ENCODE measurements at places on chromosomes 13 and 19.

- DNase-seq, result no peak
Measured at GRCh38 chr19:14434543-14435319, 1.6 kb downstream of the PKN1 start.

DNA sequence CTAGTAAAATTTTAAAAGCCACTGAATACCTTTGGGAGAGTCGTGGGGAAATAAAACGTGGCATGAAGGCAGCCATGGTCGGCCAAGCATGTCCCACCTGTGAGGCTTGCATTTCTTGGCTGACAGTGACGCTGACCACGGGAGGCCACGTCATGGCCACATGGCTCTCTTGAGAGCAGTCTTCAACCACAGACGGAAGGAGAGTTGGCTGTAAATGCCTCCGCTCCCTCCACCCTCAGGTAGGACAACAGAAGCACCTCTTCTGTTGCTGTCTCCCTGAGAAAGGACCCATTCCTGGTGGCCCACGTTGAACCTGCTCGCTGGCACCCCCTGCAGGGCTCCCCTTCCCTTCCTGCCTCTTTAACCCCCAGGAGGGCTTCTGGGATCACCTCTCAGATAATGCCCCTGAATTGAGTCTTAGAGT lies 10.6 kb upstream of the LRRC25 start:
- DNase-seq, result no peak

DNA sequence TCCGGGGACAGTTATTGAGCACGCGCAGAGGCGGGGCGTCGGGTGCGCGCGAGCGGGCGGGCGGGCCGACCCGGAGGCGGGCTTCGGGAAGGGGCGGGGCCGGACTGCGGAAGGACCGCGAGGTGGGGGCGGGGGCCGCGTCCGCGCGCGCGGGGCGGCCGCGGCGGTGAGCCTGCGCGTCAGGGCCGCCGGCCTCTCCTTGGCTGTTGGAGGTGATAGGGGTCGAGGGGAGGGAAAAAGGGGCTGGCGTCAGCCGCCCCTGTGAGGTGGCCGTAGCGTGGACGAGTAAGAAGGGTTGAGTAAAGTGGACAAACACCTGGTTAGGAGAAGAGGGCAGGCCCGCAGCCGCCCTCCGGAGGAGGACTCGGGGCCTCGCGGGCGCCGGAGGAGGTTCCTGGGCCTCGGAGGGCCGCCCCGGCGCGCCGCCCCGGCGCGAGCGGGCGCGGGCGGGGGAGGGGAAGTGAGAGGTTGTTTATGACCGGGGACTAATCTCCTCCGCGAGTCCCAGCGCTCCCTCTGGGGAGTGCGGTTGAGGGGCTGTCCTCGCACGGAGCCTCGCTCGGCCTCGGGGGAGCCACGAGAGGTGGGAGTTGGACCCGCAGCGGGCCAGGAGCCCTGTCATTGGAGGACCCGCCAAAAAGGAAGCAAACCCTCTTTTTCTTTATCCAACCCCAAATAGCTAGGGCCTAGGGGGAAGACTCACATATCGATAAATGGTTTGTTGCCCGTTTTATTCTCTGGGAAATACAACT lies 547 bp upstream of the INTS6 start:
- peak; percentile 46 for DNase-seq

DNA sequence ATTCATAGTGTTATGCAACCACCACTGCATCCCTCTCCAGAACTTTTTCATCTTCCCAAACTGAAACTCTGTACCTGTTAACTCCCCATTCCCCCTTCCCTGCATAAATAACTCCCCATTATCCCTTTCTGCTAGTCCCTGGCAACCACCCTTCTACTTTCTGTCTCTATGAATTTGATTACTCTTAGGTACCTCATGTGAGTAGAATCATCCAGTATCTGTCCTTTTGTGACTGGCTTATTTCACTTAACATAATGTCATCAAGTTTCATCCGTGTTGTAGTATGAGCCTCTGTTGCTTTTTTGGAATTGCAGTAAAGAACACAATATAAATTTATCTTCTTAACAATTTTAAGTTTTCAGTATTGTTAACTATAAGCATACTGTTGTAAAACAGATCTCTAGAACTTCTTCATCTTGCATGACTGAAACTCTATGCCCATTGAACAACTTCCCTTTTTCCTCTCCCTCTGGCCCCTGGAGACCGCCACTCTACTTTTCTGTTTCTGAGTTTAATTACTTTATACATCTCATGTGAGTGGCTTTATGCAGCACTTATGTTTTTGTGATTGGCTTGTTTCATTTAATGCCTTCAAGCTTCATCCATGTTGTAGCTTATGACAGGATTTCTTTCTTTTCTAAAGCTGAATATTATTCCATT lies 87.3 kb upstream of the ABCC4 start:
- no peak for DNase-seq

GRCh38 chr19:11279505-11280236 lies 16.3 kb upstream of the TSPAN16 start:
- no peak for DNase-seq

DNA sequence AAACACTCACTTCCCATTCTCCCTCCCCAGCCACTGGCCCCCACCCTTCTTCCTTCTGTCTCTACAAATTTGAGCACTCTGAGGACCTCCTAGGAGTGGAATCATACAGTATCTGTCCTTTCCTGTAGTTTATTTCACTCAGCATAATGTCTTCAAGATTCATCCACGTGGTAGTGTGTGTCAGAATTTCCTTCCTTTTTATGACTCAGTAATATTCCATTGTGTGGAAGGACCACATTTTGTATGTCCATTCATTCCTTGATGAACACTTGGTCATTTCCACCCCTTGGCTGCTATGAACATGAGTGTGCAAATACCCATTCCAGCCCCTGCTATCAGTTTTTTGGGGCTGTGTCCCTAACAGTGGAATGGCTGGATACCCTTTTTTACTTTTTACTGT lies 9.8 kb downstream of the KLF2 start:
- no peak for DNase-seq

DNA sequence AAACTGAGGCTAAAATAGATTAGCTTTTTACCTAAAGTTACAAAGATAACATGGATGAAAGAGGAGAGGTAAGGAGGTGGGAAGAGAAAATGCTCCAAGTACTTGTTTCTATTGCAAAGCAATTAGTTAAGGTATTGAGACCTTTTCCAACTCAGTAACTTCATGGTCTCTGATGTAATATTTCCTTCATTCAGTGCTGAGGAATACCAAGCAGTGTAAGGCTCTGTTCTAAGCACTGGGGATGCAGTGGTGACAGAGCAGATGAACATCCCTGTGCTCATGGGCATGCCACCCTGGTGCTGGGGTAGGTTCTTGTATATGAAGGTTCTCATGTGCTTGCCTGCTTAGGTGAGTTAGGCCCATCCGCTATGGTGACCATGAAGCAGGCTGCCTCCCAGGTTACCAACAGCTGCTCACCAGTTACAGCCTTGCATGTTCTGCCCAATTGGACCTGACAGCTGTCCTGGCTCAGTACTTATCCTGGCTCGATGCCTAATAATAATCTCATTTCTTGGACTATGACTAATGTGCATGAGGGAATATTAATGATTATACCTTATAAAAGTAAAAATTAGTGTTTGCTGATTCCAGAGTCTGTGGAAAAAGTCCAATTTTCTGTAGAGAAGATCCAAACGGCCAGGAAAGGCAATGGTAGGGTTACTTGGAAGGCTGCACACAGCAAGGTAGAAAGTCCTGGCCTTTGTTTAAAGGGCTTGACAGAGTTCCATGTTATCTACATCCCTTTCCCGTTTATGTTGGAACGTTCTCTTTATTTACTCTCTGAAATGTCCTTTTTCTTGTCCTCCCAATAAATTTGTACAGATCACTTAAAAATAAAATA lies 48.3 kb downstream of the LATS2 start:
- DNase-seq, result no peak

DNA sequence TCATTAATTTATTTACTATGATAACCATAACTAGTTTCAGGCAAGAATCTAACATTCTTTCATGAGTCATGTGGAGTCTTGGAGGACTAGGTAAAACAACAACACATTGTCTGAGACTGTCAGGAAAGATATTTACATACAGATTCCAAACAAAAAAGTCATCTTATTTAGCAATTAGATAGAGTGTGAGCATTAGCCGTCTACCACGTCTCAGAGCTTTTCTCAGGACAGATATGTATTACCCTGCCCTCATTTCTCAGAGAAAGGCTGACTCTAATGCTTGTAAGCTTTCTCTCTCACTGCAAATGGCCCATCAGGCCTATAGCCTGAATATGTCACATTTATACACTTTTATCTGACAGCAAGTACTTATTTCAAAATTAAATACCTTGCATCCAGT lies 312.1 kb upstream of the PCDH20 start:
- DNase-seq, result no peak

DNA sequence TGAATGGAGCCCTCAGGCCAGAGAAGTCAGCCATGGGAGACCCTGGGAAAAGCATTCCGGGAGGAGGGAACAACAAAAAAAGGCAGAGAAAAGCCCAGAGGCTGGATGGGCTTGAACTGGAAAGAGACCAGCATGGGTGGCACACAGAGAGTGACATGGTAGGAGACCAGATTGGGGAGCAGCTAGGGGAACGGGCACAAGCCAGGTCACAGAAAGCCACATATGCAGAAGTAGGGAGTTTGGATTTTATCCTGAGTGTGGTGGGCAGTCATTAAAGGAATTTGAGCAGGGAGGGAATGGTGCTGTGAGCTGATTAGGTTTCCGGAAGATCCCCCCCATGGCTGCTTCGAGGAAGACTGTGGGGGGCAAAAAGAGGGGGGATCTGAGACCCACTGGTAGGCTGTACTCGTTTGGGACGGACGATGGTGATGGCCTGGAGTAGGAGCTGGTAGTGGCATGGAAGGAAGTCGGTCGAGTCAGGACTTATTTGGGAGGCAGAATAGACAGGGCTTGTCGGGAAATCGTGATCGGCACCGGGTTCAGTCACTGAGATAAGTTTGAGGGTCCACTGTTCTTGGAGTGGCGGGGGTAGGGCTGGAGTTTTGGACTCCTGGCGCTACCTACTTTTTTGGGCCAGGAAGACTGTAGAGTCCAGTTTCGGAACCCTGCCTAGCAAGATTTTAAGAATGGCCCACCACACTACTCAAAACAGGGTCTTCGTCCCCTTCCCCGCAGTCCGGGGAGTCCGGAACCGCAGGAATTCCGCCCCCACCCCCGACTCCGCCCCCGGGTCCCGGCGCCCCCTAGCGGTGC lies 949 bp downstream of the SERTAD1 start:
- DNase-seq, result no peak

GRCh38 chr19:5870986-5871394 lies 650 bp upstream of the FUT5 start:
- DNase-seq, result no peak

DNA sequence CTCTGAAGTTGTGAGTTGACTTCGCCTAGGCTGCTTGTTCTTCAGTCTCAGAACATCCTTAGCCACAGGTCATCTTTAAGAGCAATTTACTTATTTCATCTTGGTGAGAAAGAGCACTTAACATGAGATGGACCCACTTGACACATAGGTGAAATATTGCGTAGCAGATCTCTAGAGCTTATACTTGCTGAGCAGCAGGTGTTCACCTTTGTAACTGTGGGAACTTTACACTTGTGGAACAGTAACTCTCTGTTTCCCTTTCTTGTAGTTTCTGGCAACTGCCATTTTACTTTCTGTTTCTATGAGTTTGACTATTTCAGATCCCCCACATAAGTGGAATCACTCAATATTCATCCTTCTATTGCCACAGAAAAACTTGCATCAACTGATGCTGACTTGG lies 95.7 kb downstream of the SLC10A2 start:
- no peak for DNase-seq

DNA sequence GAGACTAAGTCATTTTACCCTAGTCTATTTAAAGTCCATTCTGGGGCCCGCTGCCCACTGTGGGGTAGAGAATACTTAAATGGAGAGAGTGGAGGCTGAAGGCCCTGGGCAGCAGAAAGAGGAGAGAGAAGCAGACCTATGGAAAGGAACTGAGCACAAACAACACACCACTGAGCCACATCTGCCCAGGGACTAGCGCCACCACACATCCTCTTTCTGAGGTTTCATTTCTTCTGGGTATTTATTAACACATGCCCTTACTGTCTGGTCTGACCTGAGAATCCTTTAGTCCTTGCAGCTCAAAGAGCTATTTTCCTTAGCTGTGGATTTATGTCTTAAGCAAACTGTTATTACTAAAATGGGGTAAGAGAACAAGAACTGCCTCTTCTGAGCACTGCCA lies 154.0 kb downstream of the NALCN start:
- DNase-seq, result no peak

DNA sequence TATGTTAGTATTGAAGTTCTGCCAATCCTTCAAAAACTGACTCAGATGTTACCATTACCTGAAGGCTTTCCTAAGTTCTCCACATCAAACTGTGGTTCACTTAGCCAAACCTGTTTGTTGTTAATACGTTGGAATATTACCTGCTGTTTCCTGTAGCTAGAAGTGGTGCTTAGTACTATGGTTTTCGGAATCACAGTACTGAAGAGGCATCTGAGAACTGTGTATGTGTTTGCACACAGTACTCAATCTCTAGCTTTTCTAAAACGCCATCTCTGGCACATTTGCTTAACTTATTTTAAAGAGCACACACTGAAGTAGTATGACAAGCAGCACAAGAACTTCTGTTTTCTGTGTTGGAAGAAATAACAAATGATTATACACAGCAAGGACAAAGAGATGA lies 248.2 kb downstream of the SHISA2 start:
- DNase-seq, result no peak
